ENCODE measurements at places on chromosomes 2 and 18.

DNA sequence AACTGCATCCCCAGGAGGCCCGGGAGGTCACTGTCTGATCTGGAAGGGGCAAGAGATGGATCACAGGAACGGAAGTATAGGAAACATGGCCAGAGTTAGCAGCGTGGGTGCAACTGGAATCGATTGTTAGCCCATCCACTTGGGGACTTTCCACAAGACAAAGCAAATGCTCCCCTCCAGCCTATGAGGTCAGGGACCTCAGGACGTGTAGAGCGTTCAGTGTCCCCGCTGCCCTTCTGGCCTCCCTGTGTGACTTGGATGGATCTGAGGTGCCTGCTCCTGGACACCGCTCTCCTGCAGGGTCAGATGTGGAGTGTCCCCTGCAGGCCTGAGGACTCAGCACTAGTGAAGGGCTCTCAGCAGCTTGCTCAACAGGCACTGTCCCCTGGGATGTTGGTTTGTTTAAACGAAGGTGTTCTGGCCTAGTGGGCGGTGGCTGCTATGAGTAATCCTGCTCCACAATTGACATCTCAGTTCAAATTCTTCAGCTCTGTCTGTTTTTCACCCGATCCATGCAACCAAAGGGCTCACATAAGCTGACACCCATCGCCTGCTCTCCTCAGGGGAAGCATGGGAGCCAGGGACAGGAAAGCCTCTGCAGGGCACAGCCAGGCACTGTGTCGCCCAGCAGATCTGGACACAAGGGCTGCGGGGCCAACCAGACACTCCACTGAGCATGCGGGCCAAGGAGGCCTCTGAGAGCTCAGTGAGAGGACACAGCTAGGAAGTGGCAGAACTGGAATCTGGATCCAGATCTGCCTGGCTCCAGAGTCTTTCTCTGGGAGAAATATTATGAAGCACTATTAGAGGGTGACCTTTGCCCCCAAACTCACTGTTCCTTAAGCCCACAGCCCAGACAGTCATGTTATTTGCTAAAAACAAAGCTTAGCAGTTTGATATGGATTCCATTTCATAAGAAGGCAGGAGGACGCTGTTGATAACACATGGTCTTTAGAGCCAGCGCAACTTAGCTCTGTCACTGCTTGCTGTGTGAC lies 78.5 kb downstream of the RHOB start:
- DNase-seq: no peak

DNA sequence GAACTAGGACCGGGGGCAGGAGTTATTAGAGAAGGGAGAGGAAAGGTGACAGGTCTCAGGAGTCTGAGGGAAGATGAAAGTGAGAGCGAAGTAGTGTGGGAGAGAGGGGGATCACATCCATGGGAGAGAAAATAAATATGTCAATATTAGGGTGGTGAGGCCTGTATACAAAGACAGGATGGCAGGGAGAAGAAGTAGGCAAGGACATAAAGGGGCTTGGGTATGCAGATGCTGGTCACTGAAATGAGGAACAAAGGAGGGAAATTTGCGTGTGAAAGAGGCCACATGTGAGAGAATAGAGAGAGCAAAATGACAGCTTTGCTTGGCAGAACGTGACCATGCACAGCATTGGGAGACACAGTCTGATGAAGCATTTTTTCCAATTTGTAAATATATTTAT lies 13.6 kb downstream of the METAP1D start:
- DNase-seq: no peak

DNA sequence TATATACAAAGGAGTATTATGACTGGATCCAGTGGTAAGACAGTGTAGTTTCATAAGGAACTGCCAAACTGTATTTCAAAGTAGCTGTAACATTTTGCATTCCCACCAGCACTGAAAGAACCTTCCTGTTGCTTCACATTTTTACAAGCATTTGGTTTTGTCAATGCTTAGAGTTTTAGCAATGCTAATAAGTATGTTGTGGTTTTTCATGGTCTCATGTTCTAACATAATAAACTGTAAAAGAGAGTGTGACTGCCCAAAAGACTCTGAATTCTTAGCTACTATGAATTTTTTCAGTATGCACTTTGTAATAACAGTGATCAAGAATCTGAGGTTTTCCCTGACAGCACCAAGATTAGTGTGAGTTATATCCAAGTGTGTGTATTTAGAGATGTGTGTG lies 604.2 kb downstream of the XIRP2 start:
- DNase-seq: no peak

GRCh38 chr2:125679903-125680302 lies 976.1 kb upstream of the GYPC start:
- DNase-seq: no peak

- DNase-seq: no peak
Measured at GRCh38 chr2:23106242-23106785, 278.7 kb upstream of the KLHL29 start.

DNA sequence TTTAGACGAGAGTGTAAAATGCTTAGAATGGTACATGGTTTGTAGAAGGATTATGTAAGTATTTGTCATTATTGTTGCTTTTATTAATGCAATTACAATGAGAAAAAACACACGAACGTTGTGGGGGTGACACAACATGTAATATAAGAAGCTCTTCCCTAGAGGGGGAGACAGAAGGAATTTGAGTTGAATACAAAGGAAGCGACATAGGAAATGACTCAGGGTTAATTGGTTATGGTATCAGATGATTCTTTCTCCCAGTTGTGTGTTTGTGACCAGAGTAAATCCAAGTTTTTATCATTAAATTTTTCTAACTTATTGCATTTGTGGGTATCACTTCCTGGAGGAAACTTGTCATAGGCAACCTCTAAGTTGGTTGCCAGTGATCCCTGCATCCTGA lies 625.6 kb upstream of the CDH2 start:
- no peak for DNase-seq

- DNase-seq: no peak
Measured at GRCh38 chr2:120013597-120014223, 833 bp downstream of the EPB41L5 start.

DNA sequence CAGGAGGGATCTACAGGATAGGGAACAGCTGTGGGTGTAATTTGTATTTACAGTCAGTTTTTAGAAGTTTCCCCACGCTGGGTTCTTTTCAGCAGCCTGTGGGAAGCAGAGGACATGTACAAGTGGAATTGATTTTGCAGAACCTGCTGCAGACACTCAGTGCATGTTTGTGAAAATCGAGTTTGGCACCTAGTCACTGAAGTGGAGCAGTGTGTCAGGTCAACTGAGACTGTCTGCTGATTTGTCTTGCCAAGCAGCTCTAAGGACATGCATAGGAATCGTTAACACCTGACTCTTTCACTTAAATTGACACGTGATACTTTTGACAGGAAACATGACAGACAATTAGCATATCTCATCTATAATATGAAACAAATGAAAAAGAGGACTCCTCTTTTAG lies 416.6 kb downstream of the TMX3 start:
- no peak for DNase-seq

DNA sequence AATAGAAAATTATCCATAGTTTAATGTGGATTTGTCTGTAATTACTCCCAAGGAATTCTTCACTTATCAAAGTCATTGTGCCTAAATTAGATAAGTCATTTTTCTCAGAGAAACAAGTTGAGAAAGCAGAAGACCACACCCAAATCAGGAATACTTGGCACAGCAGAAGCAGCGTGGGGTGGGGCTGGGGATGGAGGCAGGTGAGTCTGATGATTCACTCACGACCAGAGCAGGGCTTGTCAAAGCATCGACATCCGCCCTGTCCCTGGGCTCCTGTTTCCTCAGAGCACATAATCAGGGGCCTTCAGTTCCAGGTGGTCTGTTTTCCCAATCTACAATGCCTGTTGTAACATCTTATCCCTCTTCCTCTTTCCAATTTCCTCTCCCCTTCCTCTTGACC lies 31.5 kb upstream of the COLEC12 start:
- DNase-seq: no peak

- no peak for DNase-seq
Measured at GRCh38 chr2:222797871-222798270, 63.0 kb upstream of the ACSL3 start.

GRCh38 chr18:34933909-34934661 lies 107.1 kb upstream of the MAPRE2 start:
- no peak for DNase-seq

GRCh38 chr2:61045999-61046398 lies 19.7 kb upstream of the SANBR start:
- no peak for DNase-seq

- DNase-seq: no peak
Measured at GRCh38 chr2:14524803-14525080, 107.8 kb upstream of the LRATD1 start.

DNA sequence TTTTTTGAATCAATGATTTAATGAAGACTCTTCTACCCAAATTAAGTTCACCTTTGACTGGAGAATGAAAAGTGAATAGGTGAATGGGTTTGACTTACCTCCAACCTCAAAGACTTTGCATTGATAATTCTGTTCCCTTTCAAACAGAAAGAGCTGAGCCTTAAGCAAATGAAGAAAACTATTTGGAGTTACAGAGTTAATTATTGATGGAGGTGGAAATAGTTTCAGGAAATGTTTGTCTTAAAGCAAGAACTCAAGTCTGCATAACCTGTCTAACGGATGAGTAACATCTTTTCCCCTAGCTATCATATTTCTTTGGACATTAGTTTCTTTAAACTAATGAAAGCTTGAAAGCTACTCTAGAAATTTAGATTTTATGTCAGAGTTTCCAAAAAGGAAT lies 166.5 kb downstream of the CERS6 start:
- DNase-seq: no peak

GRCh38 chr18:37199741-37200140 lies 365.9 kb downstream of the CELF4 start:
- DNase-seq: no peak

DNA sequence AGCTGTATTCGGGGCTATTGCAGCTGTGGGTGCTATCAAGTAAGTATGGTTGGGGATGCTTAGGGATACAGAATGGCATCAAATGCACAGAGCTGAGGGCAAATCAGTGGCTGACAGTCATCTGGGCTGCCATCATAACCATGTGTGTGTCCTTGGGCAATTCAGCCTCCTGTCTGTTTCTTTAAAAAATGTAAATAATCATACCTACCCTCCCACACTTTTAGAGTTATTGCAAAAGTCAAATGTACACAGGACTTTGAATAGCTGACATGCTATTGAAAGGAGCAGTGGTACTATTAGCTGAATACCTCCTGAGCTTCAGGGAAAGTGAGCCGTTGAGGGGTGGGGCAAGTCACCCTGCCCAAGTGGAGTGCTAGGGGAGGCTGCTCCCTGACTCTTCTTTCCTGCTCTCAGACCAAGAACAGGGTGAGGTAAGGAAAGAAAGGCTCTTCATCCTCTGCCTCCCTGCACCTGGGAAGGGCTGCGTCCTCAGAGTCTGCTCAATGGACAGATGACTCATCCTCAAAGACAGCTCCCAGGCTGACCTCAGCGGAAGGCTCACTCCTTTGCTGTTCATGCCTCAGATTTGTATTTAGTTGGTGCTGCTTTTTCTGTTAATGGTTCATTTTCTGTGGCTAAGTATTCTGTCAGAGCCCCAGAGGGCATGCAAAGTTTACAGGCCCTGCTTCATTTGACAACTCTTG lies 54.9 kb upstream of the BZW1 start:
- no peak for DNase-seq

- DNase-seq: no peak
Measured at GRCh38 chr2:84958135-84959059, 12.6 kb upstream of the KCMF1 start.

DNA sequence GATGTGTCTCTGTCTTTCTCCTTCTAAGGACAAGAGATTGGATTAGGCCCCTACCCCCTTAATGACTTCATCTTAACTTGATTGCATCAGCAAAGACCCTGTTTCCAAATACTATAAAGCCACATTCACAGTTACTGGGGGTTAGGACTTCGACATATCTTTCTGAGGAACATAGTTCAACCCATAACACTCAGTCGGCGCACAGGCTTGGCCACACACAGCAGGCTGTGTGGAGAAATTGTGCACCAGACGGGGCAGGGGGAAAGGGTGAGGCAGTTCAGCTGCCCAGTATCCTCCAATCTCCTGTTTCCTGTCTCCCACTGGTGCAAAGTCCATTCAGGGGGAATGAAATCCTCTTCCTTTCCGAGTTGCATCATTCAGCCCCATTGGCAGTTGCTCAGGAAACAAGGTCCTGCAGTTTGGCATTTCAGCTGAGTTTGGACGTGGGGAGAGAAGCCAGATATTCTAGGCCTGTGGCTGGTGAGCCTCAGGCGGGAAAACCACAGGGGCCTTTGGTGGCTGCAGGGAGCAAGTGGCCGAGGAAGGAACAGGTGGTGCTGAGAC lies 9.4 kb upstream of the RAPGEF4 start:
- no peak for DNase-seq

DNA sequence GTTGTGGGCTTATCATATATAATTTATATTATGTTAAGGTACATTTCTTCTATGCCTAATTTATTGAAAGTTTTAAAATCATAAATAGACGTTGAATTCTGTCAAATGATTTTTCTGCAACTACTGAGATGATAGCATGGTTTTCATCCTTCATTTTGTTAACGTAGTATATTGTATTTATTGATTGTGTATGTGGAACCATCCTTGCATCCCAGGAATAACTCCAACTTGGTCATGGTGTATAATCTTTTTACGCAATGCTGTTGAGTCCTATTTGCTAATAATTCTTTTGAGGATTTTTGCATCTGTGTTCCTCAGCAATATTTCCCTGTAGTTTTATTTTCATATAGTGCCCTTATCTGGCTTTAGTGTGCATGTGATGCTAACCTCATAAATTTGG lies 152.7 kb downstream of the ADCYAP1 start:
- no peak for DNase-seq

- DNase-seq: no peak
Measured at GRCh38 chr2:20664431-20665242, 2.3 kb upstream of the GDF7 start.

GRCh38 chr2:7063789-7064188 lies 146.6 kb downstream of the RNF144A start:
- DNase-seq: no peak

- no peak for DNase-seq
Measured at GRCh38 chr2:120985997-120986651, 250.5 kb downstream of the GLI2 start.

- no peak for DNase-seq
Measured at GRCh38 chr2:138247302-138247701, 254.3 kb upstream of the SPOPL start.

DNA sequence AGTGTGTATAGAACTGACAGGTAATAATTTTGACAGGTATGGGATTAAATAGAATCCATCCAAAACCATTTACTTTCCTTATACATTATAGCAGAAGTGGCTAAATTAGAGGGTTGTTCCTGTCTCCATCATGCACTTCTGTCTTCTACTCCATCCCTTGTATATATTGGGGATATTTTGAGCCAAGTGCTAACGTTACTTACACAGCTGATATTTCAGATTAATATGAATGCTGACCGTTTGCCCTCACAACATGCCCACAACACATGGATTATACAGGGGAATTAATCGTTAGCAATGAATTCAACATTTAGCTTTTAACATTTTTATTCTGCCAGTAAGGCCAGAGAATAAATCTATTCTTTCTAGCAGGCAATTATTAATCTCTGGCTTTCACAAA lies 1125.0 kb upstream of the FAM98A start:
- DNase-seq: no peak

GRCh38 chr2:196551014-196551413 lies 88.5 kb upstream of the CCDC150 start:
- no peak for DNase-seq

GRCh38 chr2:191657977-191658376 lies 20.0 kb upstream of the NABP1 start:
- no peak for DNase-seq

- DNase-seq: no peak
Measured at GRCh38 chr2:17757321-17757720, 3.4 kb downstream of the GEN1 start.

GRCh38 chr2:99648906-99649789 lies 159.3 kb upstream of the REV1 start:
- DNase-seq: no peak

GRCh38 chr2:22885245-22885644 lies 499.7 kb upstream of the KLHL29 start:
- DNase-seq: no peak

All from CD4-positive, alpha-beta T cell treated with Interleukin-2 at 100 ng/mL for 4 hours (primary cell).